ENCODE measurements at places on chromosomes 1 and 21.

DNA sequence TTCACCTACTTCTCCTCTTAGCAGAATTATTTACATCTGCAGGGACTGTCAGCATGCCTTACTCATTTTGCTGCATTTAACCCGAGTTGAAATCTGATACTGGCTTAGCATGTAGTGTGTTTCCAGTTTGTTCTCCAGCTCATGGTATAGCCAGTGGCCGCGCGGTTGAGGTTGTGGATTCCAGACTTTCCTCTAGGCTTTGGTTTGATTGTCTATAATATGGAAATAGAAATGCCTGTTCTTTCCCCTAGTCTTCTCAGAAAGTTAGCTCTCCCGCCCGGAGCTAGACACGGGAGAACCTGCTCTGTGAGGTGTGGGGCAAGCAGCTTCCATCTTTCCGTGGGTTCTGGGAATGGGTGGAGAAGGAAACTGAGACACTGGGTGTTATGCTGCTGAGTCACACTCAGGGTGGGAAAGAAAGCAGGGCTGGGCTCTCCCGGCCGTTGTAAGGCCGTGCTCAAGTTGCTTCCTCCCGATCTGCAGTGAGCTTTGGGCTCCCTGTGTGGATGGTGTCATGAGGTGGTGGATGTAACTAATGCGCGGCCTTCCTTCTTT lies 206.8 kb upstream of the TMEM51 start:
- DNase-seq: no peak

- no peak for DNase-seq
These were observed 89.6 kb downstream of the CCDC185 start for GRCh38 chr1:223482766-223483165.

- no peak for DNase-seq
These were observed 38.6 kb upstream of the CPLANE2 start for GRCh38 chr1:16275591-16275990.

GRCh38 chr1:93728480-93729131 lies 47.0 kb upstream of the BCAR3 start:
- DNase-seq: no peak

GRCh38 chr1:245015031-245015430 lies 139.8 kb upstream of the KIF26B start:
- no peak for DNase-seq

GRCh38 chr1:110783292-110783918 lies 89.5 kb upstream of the CD53 start:
- peak; percentile 45 for DNase-seq

DNA sequence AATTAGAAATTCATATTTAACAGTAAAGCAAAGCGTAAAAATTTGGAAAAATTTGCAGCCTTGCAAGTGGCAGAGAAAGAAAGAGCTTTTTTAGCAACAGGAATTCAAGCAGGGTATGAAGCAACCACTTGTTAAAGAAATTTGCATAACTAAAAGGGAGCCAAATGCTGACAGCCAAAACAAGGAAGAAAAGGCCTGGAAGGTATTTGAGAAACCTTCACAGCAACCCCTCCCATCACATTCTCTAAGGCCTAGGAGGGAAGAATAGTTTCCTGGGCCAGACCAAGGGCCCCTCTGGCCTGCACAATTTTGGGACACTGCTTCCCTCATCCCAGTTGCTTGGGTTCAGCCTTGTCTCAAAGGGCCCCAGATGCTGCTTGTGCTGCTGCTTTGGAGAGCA lies 672.4 kb upstream of the TMPRSS15 start:
- no peak for DNase-seq

DNA sequence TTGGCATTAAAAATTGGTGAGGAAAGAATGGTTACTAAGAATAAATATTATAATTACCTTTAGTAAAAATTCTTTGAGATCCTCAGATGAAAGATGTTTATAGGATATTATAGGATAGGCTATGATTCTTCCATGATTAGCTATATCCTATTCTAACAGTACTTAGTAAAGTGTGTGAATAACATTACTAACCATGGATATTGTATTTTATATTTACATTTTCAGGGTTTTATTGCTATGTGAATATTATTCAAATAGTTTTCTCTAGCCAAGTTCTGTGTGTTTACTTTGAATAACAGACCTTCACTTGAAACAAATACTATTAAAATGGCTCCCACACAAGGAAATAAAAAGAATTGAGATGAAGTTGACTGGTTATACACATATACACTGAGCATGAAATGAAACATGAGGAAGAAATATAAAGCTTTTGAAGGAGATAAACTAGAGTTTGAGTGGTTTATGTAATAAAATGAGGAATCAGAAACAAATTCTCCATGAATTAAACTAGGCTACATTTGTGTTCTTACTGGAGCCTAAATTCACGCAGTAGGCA lies 479.4 kb upstream of the PKN2 start:
- DNase-seq: no peak

- DNase-seq: no peak
These were observed 313.1 kb downstream of the PTBP2 start for GRCh38 chr1:97034651-97035050.

DNA sequence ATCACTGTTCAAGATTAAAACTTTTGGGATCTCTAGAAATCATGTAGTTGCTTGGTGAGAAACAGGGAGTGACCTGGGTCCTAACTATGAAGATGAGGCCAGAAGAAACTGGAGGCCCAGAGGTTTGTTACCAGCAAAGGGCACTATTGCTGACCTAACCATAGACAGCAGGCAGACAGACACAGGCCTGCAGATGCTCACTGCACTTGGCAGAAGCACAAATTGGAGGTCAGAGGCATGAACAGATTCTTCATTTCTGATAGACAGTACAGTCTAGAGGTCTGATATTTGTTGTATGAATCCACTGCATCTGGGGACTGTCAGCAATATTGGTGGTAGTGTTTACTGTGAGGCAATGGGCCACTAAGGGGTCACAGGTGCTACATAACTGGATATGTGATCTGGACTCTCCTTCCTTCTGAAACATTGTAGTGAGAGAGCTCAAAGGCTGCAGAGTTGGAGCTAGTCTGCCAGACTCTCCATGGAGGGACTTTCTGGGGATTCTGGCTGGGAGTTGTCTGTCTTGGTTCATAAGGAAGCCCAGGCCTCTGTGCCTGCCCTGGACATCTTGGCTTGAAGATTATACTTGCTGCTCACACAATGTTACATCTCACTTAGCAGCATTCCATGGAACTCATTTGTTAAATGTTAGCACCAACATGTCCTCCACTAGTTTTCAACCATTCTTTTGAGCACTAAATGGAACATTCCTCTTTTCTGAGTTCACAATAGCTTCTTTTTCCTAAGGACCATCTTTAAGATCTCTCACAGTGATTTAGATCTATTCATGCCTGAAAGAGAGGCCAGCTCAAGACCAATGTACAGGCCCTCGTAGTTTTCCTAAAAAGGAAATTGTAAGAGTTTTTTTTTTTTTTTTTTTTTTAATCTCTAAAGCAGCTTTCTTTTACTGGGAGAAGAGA lies 26.9 kb upstream of the CCN1 start:
- no peak for DNase-seq

DNA sequence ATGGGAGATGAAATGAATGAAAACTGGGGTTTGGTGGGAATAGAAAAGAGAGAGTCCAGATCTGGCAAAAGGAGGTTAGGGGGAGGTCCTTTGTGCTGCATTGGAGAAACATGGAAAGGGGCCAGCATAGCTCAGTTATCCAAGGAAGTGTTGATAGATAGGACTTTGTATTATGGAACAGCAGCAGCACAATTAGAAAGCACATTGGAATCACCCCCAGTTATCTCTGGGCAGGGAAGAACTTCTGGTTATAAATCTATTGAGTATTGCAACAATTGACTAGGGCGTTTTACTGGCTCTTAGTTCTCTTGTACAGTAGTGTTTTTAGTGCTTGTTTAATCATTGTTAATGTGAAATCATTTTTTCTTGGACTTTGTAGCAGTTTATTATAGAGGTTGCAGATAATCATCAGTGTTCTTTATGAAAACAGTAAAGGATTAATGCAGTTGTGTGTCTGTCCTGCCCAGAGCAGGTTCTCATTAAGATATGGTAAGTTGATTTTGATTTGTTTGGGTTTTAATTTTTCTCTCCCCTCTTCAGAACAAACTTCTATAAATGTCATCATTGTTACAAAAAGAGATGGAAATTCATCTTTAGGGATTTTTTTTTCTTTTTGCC lies 76.6 kb downstream of the NR5A2 start:
- DNase-seq: no peak

GRCh38 chr21:44973598-44973997 lies 33.8 kb downstream of the SLX9 start:
- no peak for DNase-seq

DNA sequence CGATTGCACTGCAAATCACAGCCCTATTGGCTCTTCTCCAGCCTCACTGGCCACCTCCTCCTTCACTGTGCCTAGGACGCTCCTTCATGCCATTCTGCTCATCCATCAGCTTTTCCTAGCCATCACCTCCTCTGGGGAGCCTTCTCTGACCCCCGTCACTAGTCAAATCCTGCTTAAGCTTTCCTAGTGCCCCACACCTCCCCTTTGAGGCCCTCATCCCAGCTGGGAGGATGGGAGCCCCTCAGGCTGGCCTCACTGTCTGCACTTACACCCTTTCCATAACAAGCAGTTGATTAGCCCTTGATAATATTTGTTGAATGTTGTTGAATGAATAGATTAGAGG lies 50.7 kb downstream of the KLHDC7A start:
- DNase-seq: no peak

DNA sequence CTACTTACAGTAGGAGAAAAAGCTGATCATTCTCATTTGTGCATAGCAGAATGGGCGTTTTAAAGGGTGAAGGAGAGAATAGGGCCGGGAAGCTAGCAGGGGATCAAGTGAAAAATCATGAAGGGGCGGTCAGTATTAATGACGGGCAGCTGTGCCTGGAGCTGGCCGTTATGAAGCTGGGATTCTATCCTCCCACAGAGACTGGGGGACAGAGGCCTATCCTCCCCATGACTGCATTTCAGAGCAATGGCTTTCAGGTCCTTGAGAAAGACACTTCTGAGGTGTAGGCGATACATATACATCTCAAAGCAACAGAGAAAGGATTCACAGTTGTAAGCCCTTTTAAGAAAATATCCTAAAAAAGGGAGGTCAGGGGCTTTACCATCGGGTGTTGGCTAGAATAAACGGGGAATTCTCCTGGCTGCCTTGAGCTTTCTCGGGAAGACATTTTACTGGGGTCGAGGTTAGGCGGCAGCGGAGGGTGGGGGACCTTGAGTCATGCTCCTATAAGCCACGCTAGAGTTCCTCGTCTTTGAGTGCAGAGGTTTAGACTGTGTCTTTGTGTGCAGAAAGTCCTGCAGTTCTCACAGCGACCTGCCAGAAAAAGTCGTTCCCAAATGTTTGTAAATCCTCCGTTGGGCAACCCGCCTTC lies 559 bp upstream of the MTARC2 start:
- no peak for DNase-seq

DNA sequence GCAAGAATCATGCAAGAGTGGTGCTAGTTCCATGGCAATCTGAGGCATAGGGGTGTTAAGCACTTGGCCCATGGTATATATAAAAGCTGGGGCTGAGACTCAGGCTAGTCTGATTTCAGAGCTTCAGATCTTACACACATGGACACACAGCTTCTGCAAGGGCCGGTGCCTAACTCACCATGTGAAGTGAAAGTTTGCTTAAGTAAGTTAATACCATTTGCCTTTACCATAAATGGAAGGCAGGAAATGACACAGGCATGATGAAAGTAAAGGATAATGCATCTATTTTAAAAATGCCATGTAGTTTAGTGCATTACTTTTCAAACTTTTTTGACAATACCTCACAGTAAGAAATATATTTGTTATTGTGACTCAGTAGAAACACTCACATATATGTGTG lies 122.6 kb downstream of the KCNJ6 start:
- no peak for DNase-seq

GRCh38 chr1:113930499-113931161 lies 1.5 kb downstream of the HIPK1 start:
- DNase-seq: peak; percentile 70

GRCh38 chr1:205301205-205301821 lies 20.2 kb downstream of the NUAK2 start:
- DNase-seq: no peak

GRCh38 chr1:226549937-226550671 lies 1.5 kb downstream of the STUM start:
- DNase-seq: no peak

DNA sequence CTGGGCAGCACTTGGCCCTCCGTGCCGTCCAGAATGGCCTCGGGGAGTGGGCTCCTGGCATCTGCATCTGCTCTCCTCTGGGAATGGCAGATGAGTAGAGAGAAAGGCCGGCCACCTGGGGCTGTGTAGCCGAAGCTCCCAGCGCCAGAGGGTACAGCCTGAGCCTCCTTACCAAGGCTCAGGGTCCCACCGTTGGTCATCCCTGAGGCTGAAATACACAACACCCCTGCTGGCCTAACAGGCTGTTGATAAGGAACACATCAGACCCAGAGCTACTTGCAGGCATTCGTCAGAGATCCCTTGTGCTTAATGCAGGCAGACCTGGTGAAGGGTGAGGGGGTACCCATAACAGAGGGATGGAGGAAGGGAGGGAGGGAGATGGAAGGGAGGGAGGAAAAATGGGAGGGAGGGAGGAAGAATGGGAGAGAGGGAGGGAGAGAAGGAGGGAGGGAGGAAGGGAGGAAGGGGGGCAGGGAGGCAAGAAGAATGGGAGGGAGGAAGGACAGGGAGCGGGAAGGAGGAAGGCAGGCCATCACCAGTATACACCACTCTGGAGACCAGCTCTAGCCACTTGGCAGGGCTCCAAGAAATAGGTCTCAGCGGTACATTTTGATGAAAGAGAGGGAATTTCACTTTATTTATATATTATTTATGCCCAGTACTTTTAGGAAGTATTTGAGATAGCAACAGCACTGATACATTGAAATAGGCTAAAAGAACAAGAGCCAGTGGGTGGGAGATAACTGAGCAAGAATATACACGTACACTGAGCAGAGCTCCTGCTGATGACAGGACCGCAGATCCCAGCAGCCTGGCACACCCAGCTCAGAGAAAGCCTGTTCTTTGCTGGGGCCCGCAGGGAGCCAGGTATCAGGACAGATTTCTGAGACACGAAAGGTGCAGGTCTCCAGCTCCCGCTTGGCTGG lies 315.0 kb upstream of the VAMP3 start:
- DNase-seq: no peak

- no peak for DNase-seq
These were observed 4.7 kb upstream of the ITGB2 start for GRCh38 chr21:44925378-44925755.

DNA sequence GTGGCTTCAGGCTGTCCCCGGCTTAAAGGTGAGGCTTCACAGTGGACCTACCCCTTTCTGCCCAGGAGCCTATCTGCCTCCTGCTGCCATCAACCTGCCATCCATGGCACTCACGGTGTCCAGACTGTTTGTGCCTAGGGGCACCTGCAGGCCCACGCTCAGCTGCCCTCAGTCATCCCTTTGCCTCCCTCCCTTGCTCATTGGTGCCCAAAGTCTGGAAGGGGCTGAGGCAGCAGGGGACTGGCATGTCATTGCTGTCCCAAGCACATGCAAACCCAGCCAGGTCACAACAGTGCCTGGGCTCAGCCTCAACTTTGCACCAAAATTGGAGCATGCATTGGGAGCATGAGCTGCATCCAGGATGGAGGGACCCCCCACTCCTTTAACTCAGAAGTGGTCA lies 1142.7 kb upstream of the NCAM2 start:
- DNase-seq: no peak

Data from effector memory CD8-positive, alpha-beta T cell (primary cell).